ENCODE measurements at places on chromosomes 5 and 9.
A peak's percentile ranks its signal among the peaks of the same experiment; 100 is the strongest.

- no peak for DNase-seq
Measured at GRCh38 chr5:148583421-148583965, 70.8 kb downstream of the HTR4 start.

DNA sequence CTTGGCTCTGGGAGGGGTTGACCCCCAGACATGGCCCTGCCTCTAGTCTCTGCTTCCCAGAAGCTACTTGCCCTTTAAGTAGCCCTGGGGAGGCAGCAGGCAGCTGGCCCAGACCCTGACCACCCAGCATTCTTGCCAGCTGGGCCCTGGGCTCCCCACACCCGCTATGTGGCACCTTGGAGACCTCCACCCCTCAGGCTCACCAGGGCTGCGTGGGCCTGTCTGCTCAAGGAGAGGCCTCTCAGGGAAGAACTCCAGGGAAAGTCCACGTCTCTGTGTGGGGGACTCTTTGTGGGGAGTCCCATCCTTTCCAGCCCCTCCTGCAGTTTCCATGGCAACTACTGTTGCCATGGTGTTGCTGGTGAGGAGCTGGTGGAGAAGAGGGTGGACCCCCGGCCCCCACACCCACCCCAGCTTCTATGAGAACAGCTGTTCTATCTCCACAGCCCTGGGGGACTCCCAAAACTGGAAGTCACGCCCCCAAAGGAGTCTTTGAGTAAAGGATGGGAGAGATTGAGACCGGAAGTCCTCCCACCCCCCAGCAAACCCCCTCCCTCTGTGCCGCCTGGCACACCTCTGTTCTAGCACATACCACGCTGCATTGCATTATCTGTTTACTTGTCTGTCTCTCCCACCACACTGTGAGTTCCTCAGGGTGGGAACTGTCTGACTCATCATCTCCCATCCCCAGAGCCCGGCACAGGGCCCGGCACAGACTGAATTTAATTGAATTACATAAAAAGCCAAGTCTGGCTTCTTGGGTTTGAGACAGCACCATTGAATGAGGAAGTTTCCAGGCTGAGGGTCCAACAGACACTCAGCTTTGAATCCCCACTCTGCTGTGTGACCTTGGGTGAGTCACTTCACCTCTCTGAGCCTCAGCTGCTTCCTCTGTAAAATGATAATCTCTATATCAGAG is 12.6 kb downstream of the DNM1 start:
- DNase-seq, result no peak

GRCh38 chr9:38243993-38244392 is 148.5 kb upstream of the ALDH1B1 start:
- DNase-seq, result no peak

DNA sequence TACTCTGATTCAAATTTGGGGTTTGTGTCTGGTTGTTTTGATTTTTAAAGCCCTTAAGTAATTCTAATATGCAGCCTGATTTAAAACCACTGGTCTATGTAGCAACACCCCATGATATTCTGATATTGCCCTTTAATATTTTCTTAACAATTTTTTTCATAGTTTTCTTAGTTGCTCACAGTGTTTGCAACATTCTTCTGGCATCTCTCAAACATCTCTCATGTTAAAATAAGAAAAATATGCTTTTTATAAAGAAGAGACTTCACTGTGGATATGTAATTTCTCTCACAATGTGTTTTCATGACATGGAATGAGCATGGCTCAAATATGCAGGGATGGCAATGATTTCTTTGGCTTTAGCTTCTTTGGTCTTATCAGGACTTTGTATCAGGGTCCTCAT is 183.7 kb downstream of the TAF11L14 start:
- no peak for DNase-seq

GRCh38 chr5:14245132-14245925 is 102.2 kb downstream of the TRIO start:
- DNase-seq, result no peak

DNA sequence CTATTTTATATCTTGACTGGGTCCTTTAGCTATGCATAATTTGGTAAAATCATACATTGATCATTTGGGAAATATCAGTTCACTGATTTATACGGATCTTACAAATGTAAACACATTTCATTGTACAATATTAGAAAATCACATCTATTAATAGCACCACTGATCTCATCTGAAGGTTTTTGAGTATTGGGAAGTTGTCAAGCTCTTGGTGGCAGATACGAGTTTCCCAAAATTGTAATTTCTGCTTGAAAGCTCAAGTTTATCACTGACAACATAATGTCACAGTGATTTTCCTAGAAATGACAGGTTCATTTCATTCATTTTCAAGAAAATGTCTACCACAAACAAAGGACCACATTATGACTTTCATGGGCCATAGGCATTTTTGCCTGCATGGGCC is 3.0 kb upstream of the MACROH2A1 start:
- DNase-seq, result no peak

DNA sequence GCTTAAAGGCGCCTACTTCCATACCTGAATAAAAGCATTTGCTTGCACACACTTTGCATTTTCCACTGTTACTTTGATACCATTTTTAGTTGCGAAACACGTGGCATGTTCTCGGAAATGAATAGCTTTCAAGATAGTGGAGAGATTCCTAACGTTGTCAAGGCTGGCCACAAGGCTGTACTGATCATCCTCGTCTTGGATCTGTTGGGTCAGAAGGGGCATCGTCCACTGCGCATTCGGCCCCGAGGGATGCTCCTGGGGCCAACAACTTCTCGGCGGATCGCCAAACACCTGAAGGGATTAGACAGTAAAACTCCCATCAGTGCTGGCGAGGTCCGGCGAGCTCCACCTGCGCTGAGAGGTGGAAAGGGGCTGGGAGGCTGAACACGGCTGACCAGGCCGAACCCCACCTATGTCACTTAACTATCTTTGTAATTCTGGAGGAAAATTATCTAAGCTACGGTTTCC is 599 bp downstream of the RAD1 start:
- peak; percentile 52 for DNase-seq

- DNase-seq, result no peak
Measured at GRCh38 chr9:3916984-3917383, 382.9 kb downstream of the GLIS3 start.

DNA sequence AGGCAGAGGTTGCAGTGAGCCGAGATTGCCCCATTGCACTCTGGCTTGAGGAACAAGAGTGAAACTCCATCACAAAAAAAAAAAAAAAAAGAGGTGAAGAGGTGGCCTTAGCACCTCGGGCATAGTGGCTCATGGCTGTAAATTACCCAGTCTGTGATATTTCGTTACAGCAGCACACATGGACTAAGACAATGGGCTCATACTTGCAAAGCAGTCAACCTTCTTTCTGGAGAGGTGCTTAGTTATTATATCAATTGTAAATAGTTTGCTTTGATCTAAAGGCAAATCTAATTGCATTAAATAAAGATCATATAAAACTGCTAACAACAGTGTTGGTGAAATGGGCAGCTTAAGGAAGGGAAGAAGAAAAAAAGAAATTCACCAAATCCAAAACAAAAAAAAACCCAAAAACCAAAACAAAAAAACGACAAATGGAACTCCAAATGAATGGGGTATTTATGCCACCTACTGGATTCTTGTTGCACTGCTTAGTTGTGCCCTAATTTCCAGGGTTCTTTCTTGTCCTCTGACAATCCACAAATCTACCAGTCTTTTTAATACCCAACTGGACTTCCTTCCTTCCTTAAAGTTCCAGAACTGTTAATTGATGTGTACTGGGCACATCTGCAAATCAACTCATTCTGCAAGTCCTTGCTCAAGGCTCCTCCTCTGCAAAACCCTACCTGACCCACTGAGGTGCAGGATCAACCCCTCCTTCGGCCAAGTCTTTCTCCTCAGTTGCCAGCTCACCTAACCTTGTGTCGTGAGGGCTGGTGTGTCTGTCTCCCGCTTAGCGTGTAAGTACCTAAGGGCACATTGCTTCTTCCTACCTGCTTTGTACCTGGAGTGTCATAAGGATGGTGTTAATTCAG is 35.0 kb upstream of the DMRT1 start:
- no peak for DNase-seq

- no peak for DNase-seq
Measured at GRCh38 chr5:84758008-84758407, 373.3 kb upstream of the EDIL3 start.
